ENCODE measurements at places on chromosomes 6 and 20. TPM values are rescaled to one million over a fixed set of nuclear protein-coding genes. Genes with fewer than 3 reads are reported as not detected.

The NHLRC1 gene
- total RNA-seq: 3.0 TPM

The CSTF1 gene
- 36.1 TPM for total RNA-seq

The BPIFA1 gene
- total RNA-seq: not detected

The BACH2 gene
- 0.65 TPM for total RNA-seq

The WFDC6 gene
- total RNA-seq: not detected

The ZC3H12D gene
- 0.09 TPM for total RNA-seq
